Suprapubic skin (tissue), 4 donors: ENCODE measurements at places on chromosomes 12 and 14.

DNA sequence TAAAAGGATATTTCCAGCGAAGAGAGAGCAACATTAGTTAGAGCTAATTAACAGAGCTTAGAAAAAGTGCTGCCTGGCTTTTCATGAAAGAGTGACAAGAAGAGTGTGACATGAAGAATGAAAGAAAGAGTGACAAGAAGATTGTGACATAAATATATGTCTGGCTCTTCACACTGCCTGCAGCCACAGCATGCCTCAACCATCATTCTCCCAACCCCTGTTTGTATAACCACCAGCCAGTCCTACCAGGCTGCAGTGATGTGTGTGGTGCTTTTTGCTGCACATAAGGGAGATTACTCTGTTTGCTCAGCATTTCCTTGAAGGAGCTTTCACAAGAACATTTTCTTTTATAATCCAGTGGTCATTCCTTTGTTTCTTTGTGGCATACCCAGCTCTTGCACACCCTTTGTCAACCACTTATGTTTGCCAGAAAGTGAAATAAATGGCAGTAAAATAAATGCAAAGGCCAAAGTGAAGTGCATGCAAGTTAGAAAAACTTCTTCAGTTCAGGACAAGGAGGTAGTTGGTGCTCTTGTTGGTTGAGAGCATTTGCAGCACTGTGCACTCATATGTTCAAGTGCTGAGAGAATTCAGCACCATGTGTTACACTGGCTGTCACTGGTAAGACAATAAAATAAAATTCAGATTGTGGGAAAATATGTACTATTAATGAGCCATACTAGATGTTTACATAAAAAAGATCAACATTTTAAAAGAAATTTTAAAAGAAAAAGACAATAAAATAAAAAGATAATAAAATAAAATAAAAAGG lies 50.6 kb downstream of the KIF21A start:
- no peak for DNase-seq

GRCh38 chr14:91509083-91509877 lies 830 bp downstream of the PPP4R3A start:
- DNase-seq: no peak

- no peak for DNase-seq
Measured at GRCh38 chr12:2769866-2770533, 24.8 kb upstream of the FKBP4 start.

- peak; percentile 72 for DNase-seq
Measured at GRCh38 chr12:31959701-31960391, 631 bp downstream of the RESF1 start.

DNA sequence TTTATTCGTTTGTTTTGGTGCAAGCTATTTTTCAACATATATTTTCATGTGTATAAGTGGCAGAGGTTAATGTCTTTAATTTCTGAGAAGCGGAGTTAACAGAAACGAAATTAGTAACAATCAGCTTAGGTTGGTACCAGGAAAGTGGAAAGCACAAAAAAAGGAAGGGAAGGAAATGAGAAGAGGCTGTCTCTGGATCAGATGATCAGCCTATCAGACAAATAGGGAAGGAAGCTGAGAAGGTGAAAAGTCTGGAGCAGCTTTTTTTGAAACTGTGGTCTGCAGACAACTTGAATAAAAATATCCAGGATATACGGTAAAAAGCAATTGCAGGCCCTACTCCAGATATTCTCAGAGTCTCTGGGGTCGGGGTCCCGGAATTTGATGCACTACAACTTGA lies 265.0 kb downstream of the SSPN start:
- DNase-seq: no peak
